ENCODE measurements at places on chromosomes 2 and 18.
A peak's percentile ranks its signal among the peaks of the same experiment; 100 is the strongest.

GRCh38 chr2:7196883-7197282 is 279.7 kb downstream of the RNF144A start:
- no peak for DNase-seq

- no peak for DNase-seq
Measured at GRCh38 chr2:117942551-117942950, 71.3 kb downstream of the CCDC93 start.

DNA sequence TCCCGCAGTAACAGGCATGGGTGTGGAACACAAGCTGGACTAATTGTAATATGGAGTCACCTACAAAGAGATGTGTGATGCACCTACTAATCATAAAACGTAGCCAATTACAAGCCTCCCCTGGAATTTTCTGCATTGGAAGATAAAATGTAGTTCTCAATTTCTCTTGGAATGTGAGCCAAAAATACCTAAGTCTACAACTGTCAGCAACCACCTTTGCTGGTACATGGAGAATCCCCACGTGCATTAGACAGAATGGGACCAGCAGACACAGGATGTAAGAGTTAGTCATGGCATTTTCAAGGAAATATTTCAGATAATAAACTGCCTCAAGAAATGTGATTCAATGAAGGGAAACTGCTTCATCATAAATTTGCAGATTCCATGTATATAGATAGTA is 85.6 kb upstream of the DCC start:
- DNase-seq = no peak

DNA sequence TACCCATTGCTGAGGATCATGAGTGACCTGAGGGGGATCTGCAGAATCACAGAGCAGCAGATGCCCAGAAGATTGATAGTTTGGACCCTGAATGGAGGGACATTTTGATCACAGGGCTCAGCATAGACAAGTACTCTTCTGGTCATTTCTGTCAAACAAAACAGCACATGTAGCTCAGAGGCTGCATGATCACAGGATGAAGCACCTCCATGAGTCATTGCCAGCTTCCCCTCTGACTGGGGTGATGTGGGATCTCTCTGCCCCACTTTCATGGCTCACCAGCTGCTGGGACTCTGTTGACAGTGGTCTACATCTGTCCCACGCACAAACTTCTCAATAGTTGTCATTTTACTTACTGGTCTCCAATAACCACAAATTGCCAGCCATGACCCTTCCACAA is 264.1 kb downstream of the RPIA start:
- no peak for DNase-seq

- no peak for DNase-seq
Measured at GRCh38 chr2:173752152-173752551, 213.0 kb downstream of the SP3 start.

DNA sequence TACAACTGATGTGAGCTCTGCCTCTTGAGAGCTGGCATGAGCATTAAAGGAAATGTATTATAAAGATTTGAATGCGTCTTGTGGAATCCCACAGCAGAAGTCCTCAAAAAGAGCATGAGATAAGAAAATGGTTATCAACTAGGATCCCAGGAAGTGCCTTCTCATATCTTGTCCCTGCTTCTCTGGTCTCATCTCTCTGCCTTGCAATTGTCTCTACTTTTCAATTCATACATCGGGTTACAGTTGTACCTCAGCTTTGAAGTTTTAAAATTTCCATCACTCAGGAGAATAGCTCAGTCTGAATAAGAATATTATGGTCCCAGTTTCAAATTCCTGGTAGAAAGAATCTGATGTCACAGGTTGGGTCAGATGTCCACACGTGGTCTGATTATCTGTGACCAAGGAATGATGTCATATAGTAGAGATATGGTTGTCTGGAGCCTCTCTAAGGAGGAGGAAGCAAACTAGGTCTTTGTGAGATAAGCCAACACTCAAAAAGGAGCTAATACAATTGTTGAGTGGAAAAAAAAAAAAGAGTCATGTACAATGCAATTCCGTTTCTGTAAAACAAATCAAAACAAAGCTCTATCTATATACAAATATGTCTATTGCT is 21.7 kb upstream of the CCDC88A start:
- no peak for DNase-seq

DNA sequence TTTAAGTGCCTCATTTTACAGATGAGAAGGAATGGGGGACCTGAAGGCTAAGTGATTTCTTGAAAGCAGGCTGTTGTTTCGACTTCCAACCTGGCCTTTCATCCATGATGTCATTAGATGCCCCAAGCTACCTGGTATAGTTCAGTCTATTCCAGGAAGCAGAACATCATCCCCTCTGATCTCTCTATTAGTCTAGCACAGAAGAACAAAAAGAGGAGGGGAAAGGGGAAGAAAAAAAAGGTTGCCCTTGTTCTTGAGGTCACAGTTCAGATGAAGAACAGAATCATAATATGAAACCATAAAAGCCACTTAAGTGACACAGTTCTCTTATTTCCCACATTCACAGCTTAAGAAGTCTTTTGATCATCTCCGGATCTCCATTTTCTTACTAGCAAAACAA is 386.2 kb upstream of the HNRNPA3 start:
- DNase-seq = peak; percentile 65

DNA sequence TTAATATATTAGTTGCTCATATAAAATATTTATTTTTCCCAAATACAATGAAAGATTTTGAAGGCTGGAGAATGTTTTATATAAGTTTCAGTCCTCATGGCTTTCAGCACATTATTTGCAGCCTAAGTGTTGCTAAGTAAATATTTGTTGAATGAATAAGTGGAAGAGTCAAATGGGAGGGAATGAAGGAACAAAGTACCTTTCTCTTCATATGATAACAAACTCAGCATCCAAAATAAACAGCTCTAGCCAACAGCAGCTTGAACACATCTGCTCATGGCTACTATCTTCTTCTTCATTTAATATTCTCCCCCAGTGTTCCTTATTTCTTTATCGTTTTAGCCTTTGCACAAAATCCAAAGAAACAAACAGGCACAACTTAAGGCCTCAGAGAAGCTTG is 385.2 kb upstream of the PIK3C3 start:
- no peak for DNase-seq

GRCh38 chr2:185441486-185442005 is 297.1 kb upstream of the FSIP2 start:
- no peak for DNase-seq

DNA sequence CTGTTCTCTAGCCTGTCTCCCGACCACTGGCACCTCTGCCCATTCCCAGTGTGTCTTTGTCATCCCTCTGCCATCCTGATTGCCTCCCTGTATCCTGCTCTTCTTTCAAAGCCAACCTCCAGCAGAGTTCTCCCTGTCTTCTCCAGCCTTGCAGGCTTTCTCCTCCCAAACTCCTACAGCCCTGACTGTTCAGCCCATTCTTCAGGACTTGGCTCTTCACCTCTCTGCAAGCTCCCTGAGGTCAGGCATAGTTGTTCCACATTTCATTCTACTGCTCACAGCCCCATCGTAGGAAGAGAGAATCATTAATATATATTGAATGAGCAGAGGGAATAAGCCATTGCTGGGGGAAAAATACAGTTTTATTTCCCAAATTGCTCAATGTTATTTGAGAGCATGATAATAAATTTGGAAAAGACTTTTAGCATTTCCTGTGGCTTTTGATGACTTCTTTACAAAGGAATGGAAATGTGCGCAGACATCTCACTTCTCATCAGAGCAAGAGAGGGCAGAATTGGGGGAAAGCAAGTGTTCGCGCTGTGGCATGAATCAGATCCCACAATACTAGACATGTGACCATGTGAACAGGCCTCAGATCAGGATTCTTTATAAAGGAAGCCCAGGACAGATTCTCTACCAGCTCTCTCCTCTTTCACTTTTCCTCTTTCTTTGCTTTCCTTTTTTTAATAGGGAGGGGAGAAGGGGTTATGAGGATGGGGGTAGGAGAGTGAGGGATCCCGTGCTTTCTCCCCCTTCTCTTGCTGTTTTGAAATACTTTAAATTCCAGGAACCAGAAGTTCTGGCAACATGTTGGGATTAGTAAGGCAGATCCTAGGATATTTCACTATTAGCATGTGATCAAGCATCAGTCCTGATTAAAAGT is 37.4 kb downstream of the EPAS1 start:
- no peak for DNase-seq

DNA sequence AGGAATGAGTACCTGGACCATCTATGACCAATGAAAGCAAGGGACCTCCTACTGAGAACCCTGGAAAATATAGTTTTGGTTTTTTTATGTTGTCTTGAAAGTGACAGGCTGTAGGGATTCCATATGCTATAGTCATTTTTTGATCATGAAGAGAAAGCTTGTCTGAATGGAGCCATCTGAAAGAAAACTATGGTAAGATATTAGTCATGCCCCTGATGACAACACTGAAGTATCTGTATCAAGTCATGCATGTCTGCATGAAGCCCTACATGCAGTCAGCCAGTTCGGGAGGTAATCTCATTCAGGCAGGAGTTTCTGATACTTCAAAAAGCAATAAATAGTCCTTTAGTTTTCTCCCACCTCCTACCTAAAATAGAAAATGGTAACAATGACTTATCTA is 1042.0 kb downstream of the DPP10 start:
- DNase-seq = no peak

All from T-helper 2 cell (primary cell).